ENCODE measurements at places on chromosomes 16 and 17.

DNA sequence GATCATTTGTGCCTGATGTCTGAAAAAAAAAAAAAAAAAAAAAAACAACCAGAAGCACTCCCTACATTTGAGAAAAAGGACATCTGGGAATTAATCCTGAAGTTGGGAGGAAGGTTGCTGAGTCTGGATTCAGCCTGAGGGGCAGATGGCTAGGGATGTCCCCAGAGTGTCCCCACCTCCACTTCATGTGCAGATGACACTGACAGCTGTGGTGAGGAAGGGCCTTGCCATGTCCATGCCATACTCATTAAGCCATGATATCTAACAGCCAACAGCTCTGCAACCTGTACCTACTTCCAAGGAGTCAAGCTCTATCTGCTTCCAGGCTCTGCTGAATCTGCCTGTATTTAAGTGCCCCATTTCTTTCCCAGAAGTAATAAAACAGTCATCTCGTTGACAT is 356.0 kb downstream of the CA10 start:
- DNase-seq = no peak

DNA sequence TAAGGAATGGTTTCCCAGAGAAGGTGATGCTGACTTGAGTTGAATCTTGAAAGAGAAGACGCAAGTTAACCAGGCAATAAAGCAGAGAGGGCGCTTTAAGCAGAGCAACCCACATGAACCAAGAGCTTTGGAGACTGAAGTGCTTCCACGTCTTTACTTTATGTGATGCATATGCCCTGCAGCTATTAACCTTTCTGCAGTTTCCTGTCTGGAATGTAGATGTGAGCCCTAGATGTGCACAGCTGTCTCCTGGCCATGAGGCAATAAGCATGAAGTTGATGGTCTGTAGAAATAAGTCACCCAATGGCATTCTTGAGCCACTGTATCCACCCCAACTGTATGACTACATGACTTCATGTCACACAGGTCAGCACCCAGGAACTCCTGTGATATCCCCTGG is 5.7 kb upstream of the CHST4 start:
- DNase-seq = no peak

- DNase-seq = no peak
Observed at GRCh38 chr17:28343491-28343932, 8.0 kb downstream of the TNFAIP1 start.

DNA sequence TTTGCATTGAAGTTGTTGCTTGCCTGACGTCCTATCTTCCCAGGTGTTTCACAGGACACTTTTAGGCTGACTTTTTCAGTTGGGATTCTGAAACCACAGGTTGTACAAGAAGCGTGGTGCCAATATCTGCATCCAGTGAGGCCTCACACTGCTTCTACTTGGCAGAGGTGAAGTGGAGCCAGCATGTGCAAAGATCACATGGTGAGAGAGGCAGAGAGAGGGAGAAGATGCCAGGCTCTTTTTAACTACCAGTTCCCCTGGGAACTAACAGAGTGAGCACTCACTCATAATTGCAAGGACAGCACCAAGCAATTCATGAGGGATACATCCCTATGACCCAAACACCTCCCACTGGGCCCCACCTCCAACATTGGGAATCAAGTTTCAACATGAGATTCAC is 5.8 kb upstream of the ABCA6 start:
- DNase-seq = no peak

- no peak for DNase-seq
Observed at GRCh38 chr17:34822007-34822739, 139.1 kb downstream of the CCT6B start.

DNA sequence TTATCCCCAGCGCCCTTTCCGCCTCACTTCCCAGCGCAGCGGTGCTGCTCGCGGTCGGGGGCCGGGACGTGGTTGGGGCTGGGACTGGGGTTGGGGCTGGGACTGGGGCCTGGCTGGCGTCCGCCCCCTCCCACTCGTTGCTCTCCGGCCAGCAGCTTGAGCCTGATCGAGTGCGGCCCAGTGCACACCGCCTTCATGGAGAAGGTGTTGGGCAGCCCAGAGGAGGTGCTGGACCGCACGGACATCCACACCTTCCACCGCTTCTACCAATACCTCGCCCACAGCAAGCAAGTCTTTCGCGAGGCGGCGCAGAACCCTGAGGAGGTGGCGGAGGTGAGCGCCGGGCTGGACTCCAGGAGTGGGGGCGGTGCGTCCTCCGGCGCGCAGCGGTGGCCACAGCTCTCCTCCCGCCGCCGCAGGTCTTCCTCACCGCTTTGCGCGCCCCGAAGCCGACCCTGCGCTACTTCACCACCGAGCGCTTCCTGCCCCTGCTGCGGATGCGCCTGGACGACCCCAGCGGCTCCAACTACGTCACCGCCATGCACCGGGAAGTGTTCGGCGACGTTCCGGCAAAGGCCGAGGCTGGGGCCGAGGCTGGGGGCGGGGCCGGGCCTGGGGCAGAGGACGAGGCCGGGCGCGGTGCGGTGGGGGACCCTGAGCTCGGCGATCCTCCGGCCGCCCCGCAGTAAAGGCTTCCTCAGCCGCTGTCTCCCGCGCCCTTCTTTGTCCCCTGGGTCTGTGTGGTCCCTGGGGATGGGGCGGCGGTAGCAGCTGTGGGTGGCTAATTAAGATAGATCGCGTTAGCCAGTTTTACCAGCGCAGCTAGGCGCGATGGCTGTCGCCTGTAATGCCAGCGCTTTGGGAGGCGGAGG is 1.8 kb downstream of the HSD17B1 start:
- peak; percentile 65 for DNase-seq
